ENCODE measurements at places on chromosomes 3 and 15. TPM values are rescaled to one million over a fixed set of nuclear protein-coding genes. Genes with fewer than 3 reads are reported as not detected.
A peak's percentile ranks its signal among the peaks of the same experiment; 100 is the strongest.

GRCh38 chr3:41040256-41040655 lies 159.0 kb upstream of the CTNNB1 start:
- DNase-seq, result no peak
- no peak overlapping the region for H3K4me3 ChIP-seq
- no peaks in the 10 kb centered on the region for H3K4me1 ChIP-seq
- H3K27me3 ChIP-seq, result no peaks in the 10 kb centered on the region

The LRRIQ4 gene
- 0.26 TPM for polyA plus RNA-seq

GRCh38 chr15:49339656-49340055 lies 83.4 kb upstream of the FGF7 start:
- no peak overlapping the region for H3K27ac ChIP-seq
- no peak overlapping the region for H3K4me3 ChIP-seq
- no peaks in the 10 kb centered on the region for H3K27me3 ChIP-seq
- DNase-seq, result no peak
- no peaks in the 10 kb centered on the region for H3K4me1 ChIP-seq

- H3K4me3 ChIP-seq, result no peak overlapping the region
- H3K27me3 ChIP-seq, result no peaks in the 10 kb centered on the region
- no peaks in the 10 kb centered on the region for H3K36me3 ChIP-seq
- H3K4me1 ChIP-seq, result peaks cover 6% of the 10 kb centered on the region
These were observed 12.7 kb downstream of the TGM4 start for GRCh38 chr3:44887101-44887500.

GRCh38 chr15:66401130-66402021 lies 14.7 kb downstream of the MAP2K1 start:
- DNase-seq, result no peak
- H3K27me3 ChIP-seq, result no peaks in the 10 kb centered on the region
- H3K27ac ChIP-seq, result no peak overlapping the region

DNA sequence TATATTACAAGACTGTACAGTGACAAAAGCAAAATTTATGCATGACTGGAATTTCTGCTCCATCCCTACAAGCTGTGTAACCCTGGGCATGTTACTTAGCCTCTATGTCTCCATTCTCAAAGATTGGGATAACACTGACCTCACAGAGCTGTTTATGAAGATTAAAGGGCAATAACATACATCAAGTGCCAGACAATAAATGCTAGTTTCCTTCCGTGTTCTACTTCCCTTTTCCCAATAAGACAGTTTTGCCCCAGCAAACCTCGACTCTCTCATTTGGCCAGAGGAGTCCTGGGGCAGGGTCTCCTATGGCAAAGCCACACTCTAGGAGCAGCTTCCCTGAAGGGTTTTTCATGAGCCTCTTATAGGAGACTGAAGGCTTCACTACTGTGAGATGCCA lies 7.5 kb downstream of the HEXA start:
- DNase-seq, result no peak
- no peak overlapping the region for H3K4me3 ChIP-seq
- H3K27ac ChIP-seq, result no peak overlapping the region
- H3K4me1 ChIP-seq, result no peaks in the 10 kb centered on the region

The P4HTM gene
- 70.7 TPM for polyA plus RNA-seq

DNA sequence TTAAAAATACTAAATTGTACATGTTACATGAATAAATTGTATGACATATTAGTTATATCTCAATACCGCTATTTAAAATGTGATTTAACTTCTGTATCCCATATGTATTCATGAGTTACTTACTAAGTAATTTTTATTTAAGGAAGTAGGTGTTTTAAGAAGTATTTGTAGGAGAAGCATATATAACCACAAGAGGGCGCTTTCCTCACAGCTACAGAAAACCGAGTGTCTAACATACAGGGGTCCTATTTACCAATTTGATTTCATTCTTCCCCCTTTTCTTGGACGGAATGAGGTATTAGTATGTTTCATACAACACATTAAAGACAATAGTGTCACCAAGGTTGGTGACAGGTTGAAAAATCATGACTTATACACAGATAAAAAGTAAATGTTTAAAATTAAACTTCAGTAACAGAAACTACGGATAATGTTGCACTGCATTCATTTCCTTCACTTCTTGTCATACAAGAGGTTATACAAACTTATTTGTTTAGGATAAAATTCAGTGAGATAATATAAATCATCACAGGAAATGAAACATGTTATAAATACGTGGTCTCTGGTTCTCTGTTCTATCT lies 253.6 kb downstream of the MAGI1 start:
- peak; percentile 64 for DNase-seq
- H3K36me3 ChIP-seq, result no peaks in the 10 kb centered on the region
- no peaks in the 10 kb centered on the region for H3K4me1 ChIP-seq
- H3K27ac ChIP-seq, result no peak overlapping the region

The TCAIM gene
- 36.1 TPM for polyA plus RNA-seq

- DNase-seq, result peak; percentile 58
- H3K27ac ChIP-seq, result peak overlapping the region; percentile 94
- no peaks in the 10 kb centered on the region for H3K27me3 ChIP-seq
- H3K4me3 ChIP-seq, result peak overlapping the region; percentile 93
- no peaks in the 10 kb centered on the region for H3K36me3 ChIP-seq
These were observed 749 bp downstream of the SRGAP3 start for GRCh38 chr3:9248522-9249271.

GRCh38 chr3:176159796-176160195 lies 1037.5 kb downstream of the TBL1XR1 start:
- no peak overlapping the region for H3K27ac ChIP-seq
- H3K4me3 ChIP-seq, result no peak overlapping the region
- DNase-seq, result no peak
- H3K36me3 ChIP-seq, result no peaks in the 10 kb centered on the region

The SNTN gene
- polyA plus RNA-seq, result 0.24 TPM

The GOLGA6L7 gene
- 4.7 TPM for polyA plus RNA-seq

GRCh38 chr3:100782906-100783305 lies 73.6 kb downstream of the TFG start:
- H3K4me1 ChIP-seq, result no peaks in the 10 kb centered on the region
- no peaks in the 10 kb centered on the region for H3K36me3 ChIP-seq
- H3K27ac ChIP-seq, result no peak overlapping the region
- H3K27me3 ChIP-seq, result no peaks in the 10 kb centered on the region
- no peak overlapping the region for H3K4me3 ChIP-seq

The BCHE gene
- 36.0 TPM for polyA plus RNA-seq

The CLDN16 gene
- 0.90 TPM for polyA plus RNA-seq

GRCh38 chr15:47742334-47742733 lies 25.0 kb downstream of the SEMA6D start:
- H3K4me1 ChIP-seq, result peaks cover 25% of the 10 kb centered on the region
- no peaks in the 10 kb centered on the region for H3K27me3 ChIP-seq
- no peak overlapping the region for H3K27ac ChIP-seq
- no peak overlapping the region for H3K4me3 ChIP-seq
- DNase-seq, result no peak
